ENCODE measurements at places on chromosomes 1 and 21.

GRCh38 chr21:25175938-25176337 lies 431.3 kb downstream of the MRPL39 start:
- DNase-seq = no peak
- H3K4me3 ChIP-seq = no peak overlapping the region
- no peaks in the 10 kb centered on the region for H3K36me3 ChIP-seq
- H3K27me3 ChIP-seq = no peaks in the 10 kb centered on the region
- no peaks in the 10 kb centered on the region for H3K4me1 ChIP-seq

DNA sequence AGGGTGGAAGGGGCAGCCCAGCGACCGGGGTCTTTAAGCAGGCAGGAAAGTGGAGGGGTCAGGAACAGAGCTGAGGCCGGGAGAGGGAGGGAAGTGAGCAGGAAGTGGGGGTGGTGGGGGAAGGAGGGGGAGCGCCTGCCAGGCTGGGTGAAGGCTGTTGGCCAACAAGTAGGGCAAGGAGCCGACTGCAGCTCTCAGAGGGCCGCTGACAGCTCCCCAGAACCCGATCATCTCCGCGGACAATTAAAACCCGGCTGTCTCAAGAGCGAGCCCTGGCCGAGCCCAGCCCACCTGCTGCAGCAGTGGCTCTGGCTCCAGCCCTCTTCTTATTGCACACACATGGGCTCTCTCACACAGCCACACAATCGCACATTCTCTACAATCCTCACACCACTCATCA lies 51.6 kb downstream of the GRIK3 start:
- H3K4me3 ChIP-seq = no peak overlapping the region
- H3K27me3 ChIP-seq = peaks cover 2% of the 10 kb centered on the region
- no peak for DNase-seq
- no peak overlapping the region for H3K27ac ChIP-seq
- H3K4me1 ChIP-seq = peaks cover 18% of the 10 kb centered on the region

DNA sequence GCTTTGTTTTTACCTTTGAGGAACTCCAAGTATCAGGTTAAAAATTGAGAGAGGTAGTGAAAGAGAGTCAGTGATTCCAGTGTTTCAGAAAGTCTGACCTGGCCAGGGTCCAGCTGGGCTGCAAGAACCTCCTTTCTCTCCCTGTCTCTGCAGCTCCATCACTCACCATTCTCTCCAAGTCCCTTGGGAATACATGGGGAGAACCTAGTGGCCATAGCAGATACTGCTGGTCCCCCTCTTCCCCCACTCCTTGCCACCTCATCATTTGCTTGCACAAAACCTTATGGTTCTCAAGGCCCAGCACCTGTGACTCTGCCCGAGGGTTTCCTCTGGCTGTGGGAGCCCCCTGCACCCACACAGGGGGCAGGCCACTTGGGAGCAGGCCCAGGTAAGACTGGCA lies 279.5 kb downstream of the KIF26B start:
- H3K4me3 ChIP-seq = no peak overlapping the region
- H3K27me3 ChIP-seq = no peaks in the 10 kb centered on the region
- H3K4me1 ChIP-seq = no peaks in the 10 kb centered on the region
- no peak for DNase-seq

DNA sequence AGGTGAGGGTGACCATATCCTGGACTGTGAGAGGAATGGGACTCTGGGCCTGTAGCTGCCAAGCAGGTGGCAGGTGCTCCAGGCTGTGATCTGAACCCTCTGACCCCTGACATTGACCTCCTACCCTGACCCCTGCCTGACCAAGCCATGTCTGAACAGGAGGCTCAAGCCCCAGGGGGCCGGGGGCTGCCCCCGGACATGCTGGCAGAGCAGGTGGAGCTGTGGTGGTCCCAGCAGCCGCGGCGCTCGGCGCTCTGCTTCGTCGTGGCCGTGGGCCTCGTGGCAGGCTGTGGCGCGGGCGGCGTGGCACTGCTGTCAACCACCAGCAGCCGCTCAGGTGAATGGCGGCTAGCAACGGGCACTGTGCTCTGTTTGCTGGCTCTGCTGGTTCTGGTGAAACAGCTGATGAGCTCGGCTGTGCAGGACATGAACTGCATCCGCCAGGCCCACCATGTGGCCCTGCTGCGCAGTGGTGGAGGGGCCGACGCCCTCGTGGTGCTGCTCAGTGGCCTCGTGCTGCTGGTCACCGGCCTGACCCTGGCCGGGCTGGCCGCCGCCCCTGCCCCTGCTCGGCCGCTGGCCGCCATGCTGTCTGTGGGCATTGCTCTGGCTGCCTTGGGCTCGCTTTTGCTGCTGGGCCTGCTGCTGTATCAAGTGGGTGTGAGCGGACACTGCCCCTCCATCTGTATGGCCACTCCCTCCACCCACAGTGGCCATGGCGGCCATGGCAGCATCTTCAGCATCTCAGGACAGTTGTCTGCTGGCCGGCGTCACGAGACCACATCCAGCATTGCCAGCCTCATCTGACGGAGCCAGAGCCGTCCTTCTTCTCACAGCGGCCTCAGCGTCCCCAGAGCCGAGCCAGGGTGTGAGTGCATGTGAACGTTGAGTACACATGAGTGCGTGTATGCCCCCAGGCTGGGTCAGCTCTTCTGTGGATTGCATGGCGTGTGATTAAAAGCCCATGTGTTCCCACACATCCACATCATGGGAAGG lies 3.1 kb downstream of the TMEM125 start:
- H3K4me1 ChIP-seq = no peaks in the 10 kb centered on the region
- no peak for DNase-seq
- peaks cover 30% of the 10 kb centered on the region for H3K27me3 ChIP-seq
- no peak overlapping the region for H3K27ac ChIP-seq
